ENCODE measurements at places on chromosomes 4 and X.

- DNase-seq = no peak
These were observed 82.4 kb upstream of the MTM1 start for GRCh38 chrX:150486011-150486410.

DNA sequence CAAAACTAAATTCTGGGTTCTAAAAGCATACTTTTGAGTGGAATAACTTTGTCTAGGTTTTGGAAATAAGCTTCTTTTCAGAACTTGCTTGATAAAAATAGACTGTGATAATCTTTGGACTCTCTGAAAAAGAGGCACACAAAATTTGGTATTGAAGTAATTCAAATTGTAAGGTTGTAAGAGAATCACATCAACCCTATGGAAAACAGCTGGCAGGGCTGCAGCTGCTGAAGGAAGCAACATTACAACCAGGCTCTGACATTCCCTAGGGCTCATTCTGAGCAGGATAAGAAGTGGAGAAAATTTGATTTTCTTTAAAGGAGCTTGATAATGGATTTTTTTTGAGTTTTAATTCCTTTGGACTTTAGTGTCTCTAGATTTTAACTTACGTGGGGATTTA is 147.6 kb downstream of the FSTL5 start:
- no peak for DNase-seq

DNA sequence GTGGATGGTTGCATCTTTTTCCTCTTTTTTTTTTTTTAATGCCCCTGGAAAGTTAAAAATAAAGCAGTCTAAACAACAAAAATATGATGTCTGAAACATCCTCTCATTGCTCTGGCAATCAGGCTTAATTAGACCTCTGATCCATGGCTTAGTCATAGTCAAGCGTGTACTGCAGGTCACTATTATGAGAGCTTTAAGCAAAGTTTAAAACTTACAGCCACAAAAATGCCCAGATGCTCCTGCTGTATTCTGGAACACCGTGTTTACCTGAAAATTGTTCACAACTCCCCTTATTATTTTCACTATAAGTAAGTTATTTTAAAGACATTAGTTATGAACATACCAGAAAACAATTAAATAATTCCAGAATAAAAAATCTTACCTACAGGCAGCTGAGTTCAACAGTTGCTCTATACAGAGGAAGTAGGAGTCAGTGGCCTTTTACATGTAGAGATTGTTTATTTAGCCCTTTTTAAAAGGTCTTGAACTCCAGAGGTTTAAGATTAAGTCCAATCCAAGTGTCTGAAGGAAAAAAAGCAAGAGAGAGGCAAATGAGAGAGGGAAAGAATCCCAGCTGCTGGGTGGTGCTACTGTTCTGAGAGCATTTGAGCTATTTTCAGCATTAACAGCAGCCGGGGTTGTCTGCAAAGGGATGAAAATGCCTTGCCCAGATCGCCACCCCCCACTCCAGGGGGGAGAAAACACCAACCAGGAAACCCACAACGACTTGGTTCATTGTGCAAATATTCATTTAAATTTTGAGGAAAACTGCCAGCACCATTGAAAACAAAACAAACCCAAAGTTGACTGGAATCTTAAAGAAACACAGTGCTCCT is 36.9 kb downstream of the SORBS2 start:
- DNase-seq = no peak

- DNase-seq = no peak
These were observed 56.4 kb downstream of the ABCG2 start for GRCh38 chr4:88102026-88102425.

DNA sequence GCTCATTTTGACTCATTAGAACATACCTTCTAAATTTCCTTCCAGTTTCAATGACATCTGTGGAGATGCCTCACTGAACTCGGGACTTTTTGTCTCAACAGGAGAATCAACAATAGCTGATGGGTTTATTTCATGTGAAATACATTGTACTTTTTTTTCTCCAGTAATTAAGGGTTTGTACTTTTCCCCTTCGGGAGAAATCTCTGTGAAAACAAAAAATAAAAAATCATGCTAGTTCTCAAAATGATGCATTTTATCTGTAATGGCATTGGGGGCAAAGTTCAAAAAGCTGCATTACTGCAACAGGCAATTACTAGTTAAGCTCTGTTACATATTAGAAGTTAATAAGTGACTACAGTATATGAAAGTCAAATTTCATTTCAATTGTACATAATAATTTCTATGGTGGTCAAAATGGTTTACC is 167.3 kb upstream of the SH3RF1 start:
- DNase-seq = no peak

DNA sequence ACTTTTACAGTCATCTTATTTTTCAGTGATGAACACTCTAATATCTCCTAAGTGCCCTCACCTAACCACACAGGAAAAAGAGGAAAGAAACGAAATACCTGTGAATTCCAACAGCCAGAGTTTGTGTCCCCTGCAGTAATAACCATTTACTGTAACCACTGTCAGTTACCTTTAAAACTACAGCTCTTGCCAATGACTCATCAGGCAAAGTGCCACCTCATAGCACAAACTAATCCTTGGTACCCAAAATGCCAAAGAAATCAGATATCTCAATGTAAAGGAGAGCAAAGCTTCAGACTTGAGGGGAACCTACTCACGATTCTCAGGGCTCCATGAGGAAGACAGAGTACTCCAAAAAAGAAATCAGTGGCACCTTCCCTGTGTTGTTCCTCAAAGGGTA is 146.5 kb downstream of the NDST3 start:
- no peak for DNase-seq

- no peak for DNase-seq
These were observed 61.7 kb downstream of the EVC start for GRCh38 chr4:5772528-5773270.

Measured in stimulated activated CD8-positive, alpha-beta memory T cell treated with anti-CD3 and anti-CD28 coated beads, Interleukin-2, amount 100 ng/mL, for 1 hour (primary cell).